ENCODE measurements at places on chromosomes 6 and 20.
A peak's percentile ranks its signal among the peaks of the same experiment; 100 is the strongest.

DNA sequence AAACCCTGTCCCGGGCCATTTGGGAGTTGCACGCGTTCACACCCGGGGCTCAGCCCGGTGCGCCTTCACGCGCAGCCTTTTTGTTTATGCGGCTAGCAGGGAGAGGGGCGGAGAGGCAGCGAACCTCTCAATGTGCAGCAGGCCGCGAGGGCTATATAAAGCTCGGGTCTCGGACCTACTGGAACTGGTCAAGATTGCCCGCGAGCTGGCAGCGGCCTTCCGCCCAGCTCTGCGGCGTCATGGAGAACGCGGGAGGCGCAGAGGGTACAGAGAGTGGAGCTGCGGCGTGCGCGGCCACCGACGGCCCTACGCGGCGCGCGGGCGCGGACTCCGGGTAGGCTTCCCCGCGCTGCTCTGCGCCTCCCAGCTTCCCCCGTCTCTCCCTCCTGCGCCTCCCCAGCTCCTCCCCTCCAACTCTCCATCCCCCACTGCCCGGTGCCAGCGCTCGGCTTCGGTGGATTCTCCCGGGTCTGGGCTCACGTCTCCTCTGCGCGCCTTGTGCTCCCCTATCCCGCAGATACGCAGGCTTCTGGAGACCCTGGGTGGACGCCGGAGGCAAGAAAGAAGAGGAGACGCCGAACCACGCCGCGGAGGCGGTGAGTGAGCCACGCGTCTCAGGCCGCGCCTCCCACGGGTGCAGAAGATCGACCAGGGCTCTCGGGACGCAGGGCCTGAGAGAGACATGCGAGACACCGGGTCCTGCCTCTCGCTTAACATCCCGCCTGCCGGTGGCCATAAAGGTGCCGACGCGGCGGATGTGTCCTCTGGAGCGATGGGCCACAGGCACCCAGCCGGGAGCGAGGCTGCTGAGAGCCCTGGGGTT lies at the start of gene RIPPLY2:
Gene RIPPLY2, plus strand, starts transcription at position 183 of the 823 bp plus-strand sequence. Its CDS starts 57 bp downstream, at position 240.
- DNase-seq = peak; percentile 33

GRCh38 chr6:32070814-32071543 lies 32.8 kb downstream of the CYP21A2 start:
- DNase-seq = no peak

DNA sequence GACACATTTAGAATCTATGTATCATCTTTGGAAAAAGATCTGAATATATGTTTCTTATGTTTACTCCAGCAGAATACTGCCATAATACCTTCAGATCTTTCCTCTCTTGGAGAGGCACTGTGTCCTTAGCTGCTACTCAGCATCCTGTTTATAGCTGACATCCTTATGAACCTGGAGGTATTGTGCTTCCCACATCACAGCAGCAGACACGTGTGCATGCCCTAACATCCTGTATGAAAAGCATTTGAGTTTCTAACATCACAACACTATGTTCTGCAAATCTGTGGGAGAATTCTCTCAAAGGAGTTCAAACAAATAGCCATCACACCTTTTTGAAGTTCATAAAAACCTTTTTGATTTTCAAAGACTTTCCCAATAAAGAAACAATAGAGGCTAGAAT lies 216.0 kb downstream of the GJA1 start:
- DNase-seq = no peak

GRCh38 chr20:62924442-62925075 lies 1.7 kb downstream of the DIDO1 start:
- DNase-seq = no peak
